ENCODE measurements at places on chromosomes 2 and 18.

GRCh38 chr2:68512326-68512725, 44.9 kb downstream of the APLF start:
- DNase-seq: no peak

GRCh38 chr2:209970711-209971110, 31.7 kb upstream of the RPE start:
- no peak for DNase-seq

DNA sequence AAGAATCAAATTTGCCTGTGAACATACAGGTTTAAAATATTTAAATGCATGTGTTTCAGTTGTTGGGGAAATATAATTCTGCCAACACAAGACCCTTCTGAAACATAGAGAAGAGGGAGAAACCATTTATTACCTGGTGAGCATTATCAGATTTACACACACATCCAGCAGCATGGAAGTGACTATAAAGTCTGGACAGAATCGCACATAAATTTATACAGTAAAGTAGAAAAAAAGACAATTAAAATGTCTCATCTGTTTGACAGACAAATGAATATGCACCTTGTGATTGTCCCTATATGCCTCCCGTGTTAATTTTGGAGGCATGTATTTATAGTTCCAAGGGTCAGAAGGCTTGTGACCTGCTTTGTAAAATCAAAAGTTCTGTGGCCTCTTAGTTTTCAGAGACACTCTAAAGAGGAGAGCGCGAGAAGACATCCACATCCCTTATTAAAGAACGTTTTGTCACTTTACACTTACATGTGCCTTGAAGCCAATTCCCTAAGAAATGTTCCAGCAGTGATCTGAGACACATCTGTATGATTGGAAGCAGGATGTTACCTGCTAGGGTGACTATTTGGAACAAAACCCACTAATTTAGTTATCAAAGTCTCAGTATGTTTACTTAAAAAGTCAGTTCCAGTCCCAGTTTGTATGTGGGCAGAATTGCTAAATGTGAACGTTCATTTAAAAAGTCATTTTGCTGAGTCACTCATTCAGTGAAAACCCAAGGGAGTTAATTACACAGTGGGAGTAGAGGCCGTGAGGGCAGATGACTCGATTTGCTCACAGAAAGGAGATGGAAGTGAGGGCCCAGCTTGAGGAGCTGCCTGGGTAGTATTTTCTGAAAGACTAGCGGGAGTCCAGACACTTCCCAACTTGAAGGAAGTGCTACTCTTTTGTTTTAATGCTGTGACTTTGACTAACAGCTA, 527.6 kb upstream of the MEX3C start:
- no peak for DNase-seq

DNA sequence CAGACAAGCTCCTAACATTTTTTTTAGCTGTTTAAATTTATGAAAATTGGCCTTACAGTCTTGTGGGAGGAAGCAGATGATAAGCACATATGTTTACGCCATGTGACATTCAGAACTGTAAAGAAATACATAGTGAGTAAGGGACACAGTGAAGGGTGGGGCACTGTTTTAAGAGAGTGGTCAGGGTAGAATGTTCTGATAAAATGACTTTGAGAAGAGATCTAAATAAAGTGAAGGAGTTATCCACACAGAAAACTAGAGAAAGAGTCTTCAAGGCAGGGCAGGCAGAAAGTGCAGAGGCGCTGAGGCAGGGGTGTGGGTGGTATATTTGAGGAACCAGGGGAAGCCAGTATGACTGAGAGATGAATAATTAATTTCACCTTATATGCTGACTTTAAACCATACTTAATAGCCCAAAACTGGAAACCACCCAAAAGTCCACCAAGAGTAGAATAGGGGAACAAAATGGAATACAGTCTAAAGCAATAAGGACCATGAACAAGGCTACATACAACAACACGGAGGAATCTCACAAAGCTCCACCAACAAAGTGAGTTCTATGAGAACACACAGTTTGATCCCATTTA, 8.6 kb downstream of the MREG start:
- DNase-seq: no peak

- no peak for DNase-seq
Measured at GRCh38 chr2:164891460-164891859, 49.8 kb upstream of the COBLL1 start.

- peak; percentile 82 for DNase-seq
Measured at GRCh38 chr2:150625303-150625702, 137.8 kb upstream of the RND3 start.

DNA sequence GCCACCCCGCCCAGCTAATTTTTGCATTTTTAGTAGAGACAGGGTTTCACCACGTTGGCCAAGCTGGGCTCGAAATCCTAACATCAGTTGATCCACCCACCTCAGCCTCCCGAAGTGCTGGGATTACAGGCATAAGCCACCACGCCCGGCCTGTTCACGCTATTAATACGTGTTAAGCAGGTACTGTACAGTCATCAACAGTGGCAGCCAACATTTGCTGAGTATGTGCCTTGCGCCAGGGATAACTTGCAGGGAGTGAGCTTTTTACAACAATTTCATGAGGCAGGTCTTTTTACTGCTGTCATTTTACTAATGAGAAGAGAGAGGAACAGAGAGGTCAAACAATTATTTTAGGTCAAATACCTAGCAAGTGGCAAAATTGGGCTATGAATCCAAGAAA, 115.2 kb downstream of the AP1S3 start:
- no peak for DNase-seq

GRCh38 chr2:73254343-73255006, 20.4 kb downstream of the CCT7 start:
- no peak for DNase-seq

DNA sequence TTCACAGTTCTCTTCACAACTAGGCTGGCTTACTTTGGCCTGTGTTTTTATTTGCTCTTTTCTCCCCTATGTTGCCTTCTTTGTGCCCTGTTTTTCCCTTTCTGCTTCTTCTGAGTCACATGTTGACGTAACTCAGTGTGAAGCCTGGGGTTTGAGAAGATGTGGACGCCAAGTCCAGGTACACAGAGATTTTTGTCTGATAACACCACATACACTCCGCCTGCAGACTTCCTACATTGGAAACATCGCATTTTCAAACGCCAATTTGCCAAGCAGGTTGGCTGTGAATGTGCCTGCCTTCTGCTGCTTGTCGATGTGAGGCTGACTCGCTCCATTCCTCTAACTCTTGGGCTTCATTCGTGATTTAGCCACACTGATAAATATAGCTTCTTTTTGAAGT, 62.6 kb upstream of the FN1 start:
- no peak for DNase-seq

DNA sequence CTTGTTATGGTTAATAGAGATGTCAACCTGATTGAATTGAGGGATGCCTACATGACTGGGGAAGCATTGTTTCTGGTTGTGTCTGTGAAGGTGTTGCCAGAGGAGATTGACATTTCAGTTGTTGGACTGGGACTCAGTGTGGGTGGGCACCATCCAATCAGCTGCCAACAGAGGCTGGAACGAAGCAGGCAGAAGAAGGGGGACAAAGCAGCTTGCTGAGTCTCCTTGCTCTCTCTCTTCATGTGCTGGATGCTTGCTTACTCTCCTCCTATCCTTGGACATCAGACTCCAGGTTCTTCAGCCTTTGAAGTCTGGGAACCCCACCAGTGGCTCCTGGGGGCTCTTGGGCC, 22.2 kb upstream of the SMAD4 start:
- DNase-seq: no peak

GRCh38 chr2:145771525-145771924, 1251.6 kb upstream of the ZEB2 start:
- DNase-seq: no peak

- DNase-seq: no peak
Measured at GRCh38 chr18:8065773-8066172, 498.7 kb downstream of the PTPRM start.

DNA sequence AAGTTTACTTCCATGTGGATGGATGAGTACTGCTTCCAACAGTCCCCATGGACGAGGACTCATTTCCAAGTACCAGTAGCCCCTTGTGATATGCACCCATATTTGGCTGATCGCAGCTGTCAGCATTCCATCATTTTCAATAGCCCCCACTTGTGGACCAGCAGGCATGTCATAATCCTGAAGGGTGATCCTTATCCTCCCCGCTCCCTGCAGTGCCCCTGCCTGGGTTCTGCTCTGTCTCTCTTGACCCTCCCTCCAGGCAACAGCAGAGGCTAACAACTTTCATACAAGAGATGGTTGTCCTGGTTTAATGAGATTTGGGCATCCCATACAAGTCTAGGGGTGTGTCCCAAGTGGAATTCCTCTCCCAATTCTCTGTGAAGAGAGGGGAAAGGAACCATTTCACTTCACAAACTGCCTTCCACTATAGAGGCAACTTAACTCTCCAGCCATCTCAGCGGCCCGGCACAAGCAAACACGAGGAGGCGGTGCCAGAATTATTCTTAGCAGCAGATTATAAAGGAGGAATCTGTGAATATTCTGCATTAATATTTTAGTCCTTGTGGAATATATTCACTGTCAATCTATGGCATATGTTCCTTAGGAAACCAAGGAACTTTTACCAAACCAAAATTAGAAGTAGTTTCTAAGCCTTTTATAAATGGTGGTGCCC, 110.7 kb downstream of the RTN4 start:
- no peak for DNase-seq

DNA sequence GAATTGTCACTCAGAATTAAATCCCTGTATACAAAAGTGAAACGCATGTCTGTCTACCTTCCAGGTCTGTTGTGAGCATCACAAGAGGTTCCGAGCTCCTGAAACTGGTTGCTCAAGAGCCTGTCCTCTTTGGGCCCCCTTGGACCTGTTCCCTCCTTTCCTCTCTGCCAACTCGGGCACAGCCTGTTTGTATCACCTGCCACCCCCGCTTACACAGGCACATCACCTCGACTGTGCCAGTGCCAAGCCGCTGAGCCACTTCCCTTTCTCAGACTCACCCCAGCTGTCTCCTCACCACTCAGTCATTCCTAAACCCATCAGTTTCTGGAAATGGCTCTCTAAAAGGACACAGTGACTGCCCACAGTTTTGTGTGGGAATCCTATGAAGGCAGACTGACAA, 3.1 kb downstream of the EFR3B start:
- no peak for DNase-seq

DNA sequence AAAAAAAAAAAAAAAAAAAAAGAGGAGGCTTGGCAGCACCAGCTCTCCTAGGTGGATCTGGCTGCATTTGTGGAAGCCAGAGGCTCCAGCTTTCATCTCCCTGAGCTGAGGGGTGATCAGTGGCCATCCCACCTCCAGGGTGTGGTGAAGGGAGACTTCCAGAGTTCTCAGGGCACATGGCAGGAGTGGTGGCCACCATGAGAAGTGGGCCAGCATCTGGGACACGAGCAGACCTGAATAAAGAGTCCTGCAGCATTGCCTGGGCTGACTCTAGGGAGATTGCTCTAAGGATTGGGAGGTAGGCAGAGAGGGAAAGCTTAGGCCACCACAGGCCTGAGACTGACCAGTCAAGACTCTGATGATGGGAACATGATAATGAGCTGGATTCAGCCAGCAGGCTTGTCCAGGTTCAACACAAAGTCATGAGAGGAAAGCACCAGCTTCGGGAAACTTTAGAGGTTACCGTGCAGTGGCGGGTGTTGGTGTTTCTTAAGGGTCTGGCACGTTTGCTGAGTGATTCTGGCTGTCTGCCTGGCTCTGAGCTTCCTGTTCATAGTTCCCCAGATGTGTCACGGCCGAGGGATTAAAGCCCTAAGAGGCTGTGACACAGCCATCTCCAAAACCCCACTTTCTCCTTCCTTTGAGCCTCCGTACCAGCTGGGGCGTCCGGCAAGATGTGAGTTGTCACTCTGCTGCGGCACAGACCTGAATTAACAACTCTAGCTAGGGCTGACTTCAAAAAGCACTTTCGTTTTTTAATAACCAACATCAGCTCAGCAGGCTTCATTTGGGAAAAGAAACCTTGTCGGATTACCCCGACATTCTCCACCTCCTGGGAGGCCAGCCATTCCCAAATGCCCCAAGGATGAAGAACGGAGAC, 38.3 kb upstream of the IL1R1 start:
- peak; percentile 88 for DNase-seq

GRCh38 chr2:39593439-39594393, 72.0 kb upstream of the TMEM178A start:
- DNase-seq: peak; percentile 83

DNA sequence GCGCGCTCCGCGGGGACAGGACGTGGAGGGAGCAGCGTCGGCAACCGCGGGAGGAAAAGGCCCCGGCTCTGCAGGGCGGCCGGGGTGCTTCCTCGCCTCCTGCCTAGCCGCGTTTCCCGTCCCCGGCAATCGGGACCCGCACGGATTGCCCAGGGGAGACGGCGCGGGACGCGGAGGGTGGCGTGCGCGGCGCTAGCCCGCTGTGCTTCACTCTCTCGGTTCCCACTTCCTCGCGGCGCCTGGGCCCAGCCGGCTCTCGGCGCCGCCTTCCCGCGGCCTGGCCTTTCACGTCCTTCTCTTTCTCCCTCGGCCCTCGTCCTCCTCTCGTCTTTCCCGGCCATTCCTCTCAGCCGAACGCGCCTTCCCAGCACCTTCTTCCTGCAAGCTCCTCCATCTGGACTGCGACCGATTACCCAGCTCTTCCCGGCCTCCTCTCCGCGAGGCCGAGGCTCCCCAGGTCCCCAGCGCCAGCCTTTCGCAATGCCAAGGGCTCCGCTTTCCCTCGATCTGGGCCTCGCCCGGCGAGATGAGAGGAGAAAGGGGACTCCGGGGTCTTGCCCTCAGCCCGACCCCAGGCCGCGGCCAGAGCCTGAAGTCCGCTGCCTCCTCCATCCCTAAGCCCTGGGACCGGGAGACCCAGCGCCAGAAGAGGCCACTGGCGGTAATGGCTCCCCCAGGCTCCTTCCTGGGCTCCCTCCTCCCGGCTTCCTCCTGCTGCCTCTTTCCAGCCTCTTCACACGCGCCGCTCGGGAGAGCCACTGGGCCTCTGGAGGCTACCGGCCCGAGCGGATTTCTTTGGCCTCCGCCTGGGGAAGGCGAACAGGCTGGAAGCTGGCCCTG, 34.3 kb upstream of the ATP6V1B1 start:
- peak; percentile 30 for DNase-seq

DNA sequence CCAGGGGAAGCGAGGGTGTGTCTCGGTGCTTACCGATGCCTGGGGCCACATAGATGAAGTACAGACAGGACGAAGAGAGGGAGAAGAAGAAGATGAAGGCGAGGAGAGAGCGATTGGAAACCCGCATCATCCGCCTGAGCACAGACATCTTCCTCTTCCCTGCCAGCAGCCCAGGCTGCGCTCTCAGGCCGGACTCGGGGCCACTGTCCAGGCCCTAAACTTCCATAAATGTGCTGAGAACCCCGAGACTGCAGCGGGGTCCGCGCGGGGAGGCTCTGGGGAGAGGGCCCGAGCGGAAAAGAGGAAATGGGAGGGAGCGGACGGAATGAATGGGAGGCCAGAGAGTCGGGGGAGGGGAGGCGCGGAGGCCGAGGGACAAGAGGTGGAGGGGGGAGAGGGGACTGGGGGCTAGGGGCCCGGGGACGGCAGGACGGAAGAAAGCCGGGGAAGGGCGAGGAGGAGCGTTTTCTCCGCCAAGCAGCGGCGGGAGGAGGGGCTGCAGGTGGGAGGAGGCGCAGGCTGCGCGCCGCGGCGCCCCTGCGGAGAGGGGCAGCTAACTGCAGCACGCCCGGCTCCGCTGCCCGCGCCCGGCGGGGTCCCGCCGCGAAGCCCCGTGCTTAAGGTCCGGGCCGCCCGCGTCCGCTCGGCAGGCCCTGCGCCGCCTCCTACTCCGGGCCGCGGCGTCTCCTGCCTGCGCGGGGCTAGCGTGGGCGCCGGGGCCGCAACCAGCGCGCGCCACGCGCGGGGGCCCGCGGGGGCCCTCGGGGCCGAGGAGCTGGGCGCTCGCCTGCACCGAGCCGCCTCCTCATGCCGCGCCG, at the start of gene B4GALT6:
Gene B4GALT6, minus strand, starts transcription at position 303 of the 818 bp plus-strand sequence. Its CDS starts 155 bp downstream, at position 148.
- DNase-seq: no peak

GRCh38 chr18:49859021-49859359, 45.7 kb upstream of the ACAA2 start:
- DNase-seq: no peak

- DNase-seq: no peak
Measured at GRCh38 chr2:79114797-79115494, 5.3 kb upstream of the REG1A start.

Measured in ELR (cell line).